ENCODE measurements at places on chromosomes 3 and 15. TPM values are rescaled to one million over a fixed set of nuclear protein-coding genes. Genes with fewer than 3 reads are reported as not detected.

The DPPA2 gene
- 0.03 TPM for polyA plus RNA-seq

GRCh38 chr3:110198717-110199587 is 861.6 kb upstream of the DPPA4 start:
- no peak for DNase-seq

- DNase-seq, result peak; percentile 59
These were observed 4.6 kb upstream of the TRIM71 start for GRCh38 chr3:32813180-32813579.

DNA sequence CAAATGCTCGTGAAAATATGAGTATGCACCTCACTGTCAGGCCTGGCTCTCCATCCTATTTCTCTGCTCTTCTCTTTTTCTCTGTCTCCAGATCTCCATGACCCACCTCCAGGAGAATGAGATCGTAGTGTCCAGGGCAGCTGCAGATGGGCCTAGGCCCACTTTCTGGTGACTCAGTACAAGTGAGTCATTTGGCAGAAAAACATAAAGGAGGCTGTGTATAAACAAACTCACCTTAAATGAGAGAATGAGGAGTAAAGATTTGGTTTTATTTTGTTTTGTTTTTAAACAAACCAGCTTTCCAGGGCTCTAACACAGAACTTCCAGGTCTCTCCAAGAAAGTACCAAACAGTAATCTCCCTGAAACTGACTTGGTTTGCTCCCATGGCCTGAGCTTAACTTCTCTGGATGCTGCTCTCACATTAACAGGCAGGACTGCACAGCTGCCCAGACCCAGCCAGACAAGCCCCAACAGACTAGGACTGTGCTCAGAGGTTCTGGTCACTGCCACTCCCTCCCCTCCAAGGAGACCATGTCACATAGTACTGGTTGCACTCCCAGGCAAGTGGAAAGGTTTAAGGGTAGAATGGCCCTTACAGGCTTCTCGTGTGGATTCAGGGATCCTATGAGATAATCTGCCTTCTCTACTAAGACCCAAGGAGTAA is 1.5 kb upstream of the HEG1 start:
- no peak for DNase-seq

DNA sequence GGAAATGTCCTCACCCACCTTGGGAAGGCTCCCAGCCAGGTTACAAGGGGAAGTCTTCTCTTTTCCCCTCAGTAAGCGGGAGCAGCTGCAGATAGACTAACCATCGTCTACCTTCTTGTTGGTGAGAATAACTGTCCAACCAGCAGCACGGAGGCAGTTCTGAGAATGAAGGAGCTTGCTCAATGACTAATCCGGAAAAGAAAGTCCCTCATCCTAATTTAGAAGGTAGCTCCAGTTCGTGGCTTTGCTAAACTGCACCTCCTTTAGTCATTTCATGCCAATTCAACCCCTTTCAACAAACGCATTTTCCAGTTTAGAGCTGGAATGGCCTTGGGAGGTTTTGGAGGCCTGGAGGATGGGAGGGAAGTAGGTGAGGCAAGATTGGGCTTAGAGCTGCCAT is 527.4 kb upstream of the PROK2 start:
- no peak for DNase-seq

- no peak for DNase-seq
These were observed 40.0 kb upstream of the OR5H6 start for GRCh38 chr3:98223907-98224672.

DNA sequence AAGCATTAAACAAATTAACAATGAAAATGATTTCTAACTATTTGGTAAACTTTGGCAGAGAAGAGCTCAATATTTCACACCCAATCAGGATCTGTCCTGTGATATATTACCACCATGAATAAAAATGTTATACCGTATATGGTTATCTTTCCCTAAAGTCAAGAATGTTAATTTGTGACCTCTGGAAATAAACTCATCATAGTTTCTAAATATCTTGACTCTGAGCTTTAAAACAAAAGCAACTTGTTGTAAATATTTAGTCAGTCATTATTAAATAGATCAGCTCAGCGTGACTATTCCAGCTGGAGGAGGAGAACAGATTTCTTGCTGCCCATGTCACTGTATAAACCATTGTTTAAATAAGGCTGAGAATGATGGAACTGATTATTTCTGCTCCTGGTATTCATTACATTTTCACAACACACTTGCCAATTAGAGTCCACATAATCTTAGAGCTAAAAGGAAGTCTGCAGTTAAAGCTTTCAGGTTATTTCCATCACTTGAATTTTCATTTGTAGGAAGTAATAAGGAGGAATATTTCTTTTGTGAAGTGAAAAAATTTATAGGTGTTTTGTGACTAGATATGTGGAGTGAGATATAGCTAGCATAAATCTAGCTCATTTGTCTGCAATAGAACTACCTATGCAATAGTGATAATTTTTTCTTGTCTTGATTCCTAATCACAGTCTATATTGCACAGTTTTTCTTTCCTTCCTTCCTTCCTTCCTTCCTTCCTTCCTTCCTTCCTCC is 106.5 kb upstream of the P2RY1 start:
- DNase-seq, result no peak

The SEMA5B gene
- polyA plus RNA-seq, result 5.4 TPM

DNA sequence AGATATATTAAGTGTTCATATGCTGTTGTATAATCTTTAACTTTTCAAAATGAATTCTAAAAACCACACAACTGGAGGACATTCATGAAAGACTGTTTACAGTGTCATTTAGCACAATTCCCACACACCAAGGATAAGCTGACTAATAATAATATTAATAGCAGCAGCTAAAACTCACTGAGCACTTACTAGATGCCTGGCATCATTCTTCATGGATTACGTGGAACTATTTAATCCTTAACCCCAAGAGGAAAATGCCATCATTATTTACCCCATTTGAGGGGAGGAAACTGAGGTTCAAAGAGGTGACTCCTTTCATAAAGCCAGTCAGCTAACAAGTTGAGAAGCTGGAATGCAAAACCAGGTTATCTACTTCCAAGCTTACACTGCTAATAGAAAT is 77.0 kb downstream of the TMEM108 start:
- DNase-seq, result no peak

Measured in large intestine (tissue), 12 donors.